Tibial artery (tissue), 4 donors: ENCODE measurements at places on chromosomes 5 and 9.
A peak's percentile ranks its signal among the peaks of the same experiment; 100 is the strongest.

GRCh38 chr9:137077010-137077747 lies at the start of gene UAP1L1:
Gene UAP1L1, plus strand, starts transcription at chr9:137077517. Its CDS starts 16 bp downstream, at chr9:137077533.
- peak; percentile 88 for DNase-seq

DNA sequence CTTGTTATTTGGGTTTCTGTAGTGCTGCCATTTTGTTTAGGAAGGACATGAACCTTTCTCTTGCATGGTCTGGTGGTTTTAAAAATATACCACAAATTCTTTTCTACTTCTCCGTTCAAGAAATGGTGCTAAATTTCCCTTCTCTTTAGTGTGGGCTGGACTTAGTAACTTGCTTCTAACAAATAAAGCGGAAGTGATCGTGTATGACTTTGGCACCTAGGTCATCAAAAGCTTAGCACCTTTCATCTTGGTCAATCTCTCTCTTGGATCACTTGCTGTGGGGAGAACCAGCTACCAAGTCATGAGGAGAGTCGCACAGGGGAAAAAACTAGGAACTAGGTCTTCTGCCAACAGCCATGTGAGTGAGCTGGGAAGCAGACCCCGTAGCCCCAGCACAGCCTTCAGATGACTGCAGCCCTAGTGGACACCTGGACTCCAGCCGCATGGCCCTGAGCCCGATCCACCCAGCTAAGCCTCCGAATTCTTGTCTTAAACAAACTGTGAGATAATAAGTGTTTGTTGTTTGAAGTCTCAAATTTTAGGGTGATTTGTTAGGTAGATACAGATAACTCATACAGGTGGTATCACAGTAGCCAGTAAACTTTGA lies 87.7 kb upstream of the CKMT2 start:
- no peak for DNase-seq

DNA sequence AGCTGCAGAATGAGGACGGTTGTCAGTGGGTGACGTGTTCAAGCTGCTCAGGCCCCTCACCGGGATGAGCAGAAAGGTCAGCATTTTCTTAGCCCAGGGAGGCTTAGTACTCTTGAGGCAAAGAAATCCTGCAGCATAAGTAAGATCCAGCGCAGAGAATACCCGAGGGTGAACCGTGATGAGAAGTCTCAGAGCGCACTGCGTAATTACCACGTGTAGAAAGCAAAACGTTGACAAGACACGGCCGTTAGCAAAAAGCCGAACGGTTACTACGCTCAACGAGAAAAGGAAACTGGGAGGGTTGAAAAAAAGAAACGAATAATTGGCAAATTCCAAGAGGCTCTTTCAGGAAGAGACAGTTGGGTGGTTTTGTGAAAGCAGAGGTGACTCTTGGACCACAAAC lies 104.0 kb downstream of the COL23A1 start:
- DNase-seq = peak; percentile 17

GRCh38 chr5:73234204-73234555 lies 61.2 kb downstream of the TMEM174 start:
- DNase-seq = no peak

GRCh38 chr9:135789838-135790291 lies 87.9 kb downstream of the KCNT1 start:
- no peak for DNase-seq

- DNase-seq = peak; percentile 43
Observed at GRCh38 chr5:159017786-159018185, 81.9 kb downstream of the EBF1 start.

GRCh38 chr5:111535879-111536549 lies 23.7 kb upstream of the STARD4 start:
- DNase-seq = no peak

GRCh38 chr9:26243029-26243697 lies 564.9 kb upstream of the TUSC1 start:
- no peak for DNase-seq

GRCh38 chr9:6944093-6944551 lies 186.3 kb downstream of the KDM4C start:
- DNase-seq = no peak

- no peak for DNase-seq
Observed at GRCh38 chr9:2771087-2771486, 53.8 kb downstream of the KCNV2 start.

DNA sequence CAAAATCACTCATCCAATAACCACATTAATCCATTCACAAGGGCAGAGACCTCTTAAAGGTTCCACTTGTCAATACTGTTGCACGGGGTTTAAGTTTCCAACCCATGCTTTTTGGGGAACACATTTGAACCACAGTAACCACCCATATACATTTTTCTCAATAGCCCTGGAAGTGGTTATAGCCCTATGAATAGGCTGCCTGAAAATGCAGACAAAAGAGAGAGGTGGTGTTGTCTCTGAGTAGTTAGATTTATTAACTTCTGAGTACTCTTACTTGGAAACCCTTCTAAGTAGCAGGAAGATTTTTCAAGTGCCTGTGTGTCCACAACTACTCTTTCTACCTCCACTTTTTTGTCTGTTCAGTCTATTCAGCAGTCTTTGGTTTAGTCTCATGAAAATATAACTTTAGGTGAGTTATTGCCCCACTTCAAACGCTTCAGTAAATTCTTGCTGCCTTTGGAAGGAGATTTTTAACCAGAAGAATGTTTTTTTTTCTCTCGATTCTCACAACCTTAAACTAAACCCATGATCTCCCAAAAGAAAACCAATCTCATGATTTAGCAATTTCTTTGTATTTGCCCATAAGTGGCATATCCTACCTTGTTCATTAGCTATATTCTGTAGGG lies 42.6 kb downstream of the ARHGEF28 start:
- DNase-seq = no peak

GRCh38 chr9:125987420-125987819 lies 240.2 kb downstream of the PBX3 start:
- peak; percentile 32 for DNase-seq

DNA sequence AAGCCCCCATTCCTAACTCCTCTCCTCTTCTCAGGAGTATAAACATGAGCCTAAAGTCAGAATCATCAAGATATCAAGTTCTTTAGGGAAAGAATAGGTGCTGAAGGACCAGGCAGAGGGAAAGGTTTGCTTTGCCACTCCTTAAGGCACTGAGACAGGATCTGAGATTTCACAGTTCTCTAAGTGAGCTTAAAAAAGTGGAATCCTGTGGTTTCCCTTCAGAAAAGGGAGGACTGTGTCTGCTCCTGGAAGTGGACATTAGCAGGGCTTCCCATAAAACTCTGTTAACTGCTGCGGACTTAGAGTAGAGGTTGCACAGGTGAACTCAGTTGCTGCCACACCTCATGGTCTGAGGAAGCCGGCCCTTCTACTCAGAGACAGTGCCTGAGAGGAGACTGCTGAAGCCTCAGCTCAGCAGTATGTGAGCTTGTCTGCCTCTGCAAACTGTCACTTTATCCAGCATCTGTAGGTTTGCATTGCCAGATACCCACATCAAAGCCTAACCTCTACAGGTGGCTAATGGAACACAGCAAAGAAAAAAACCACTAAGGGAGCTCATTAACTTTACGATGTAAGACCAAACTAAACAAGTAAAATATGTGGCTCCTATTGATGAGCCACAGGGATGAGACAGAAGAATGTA lies 42.9 kb downstream of the RIC1 start:
- DNase-seq = no peak

DNA sequence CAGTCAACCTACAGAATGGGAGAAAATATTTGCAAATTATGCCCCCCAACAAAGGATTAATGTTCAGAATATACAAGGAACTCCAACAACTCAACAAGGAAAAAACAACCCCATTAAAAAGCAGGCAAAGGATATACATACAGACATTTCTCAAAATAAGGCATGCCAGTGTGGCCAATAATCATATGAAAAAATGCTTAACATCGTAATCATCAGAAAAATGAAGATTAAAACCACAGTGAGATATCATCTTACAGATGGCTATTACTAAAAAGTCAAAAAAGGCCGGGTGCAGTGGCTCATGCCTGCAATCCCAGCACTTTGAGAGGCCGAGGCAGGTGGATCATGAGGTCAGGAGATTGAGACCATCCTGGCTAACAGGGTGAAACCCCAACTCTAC lies 103.2 kb downstream of the KLHL3 start:
- no peak for DNase-seq

GRCh38 chr9:29435368-29435767 lies 1862.1 kb upstream of the C9orf72 start:
- no peak for DNase-seq

GRCh38 chr5:59462956-59463355 lies 430.6 kb downstream of the PDE4D start:
- no peak for DNase-seq

DNA sequence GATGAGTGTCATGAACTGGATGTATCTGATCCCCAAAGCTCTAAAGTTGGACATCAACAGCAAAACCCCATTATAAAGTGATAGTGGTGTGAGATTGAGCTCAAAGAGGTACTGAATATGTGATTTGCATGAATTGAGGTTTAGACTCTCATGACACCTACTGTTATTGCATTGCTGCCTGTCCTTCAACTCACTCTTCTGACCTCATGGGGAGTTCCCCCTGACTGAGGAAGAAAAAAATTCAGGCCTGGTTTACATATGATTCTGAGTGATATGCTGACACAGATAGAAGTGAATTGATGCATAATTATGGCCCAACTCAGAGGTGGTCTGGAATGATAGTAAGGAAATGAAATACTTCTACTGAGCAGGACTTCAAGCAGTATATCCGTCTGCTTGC lies 76.2 kb upstream of the CHD1 start:
- no peak for DNase-seq

GRCh38 chr9:112839331-112839730 lies 51.3 kb downstream of the SLC46A2 start:
- no peak for DNase-seq

- DNase-seq = no peak
Observed at GRCh38 chr9:86485359-86485758, 131.1 kb upstream of the TUT7 start.

DNA sequence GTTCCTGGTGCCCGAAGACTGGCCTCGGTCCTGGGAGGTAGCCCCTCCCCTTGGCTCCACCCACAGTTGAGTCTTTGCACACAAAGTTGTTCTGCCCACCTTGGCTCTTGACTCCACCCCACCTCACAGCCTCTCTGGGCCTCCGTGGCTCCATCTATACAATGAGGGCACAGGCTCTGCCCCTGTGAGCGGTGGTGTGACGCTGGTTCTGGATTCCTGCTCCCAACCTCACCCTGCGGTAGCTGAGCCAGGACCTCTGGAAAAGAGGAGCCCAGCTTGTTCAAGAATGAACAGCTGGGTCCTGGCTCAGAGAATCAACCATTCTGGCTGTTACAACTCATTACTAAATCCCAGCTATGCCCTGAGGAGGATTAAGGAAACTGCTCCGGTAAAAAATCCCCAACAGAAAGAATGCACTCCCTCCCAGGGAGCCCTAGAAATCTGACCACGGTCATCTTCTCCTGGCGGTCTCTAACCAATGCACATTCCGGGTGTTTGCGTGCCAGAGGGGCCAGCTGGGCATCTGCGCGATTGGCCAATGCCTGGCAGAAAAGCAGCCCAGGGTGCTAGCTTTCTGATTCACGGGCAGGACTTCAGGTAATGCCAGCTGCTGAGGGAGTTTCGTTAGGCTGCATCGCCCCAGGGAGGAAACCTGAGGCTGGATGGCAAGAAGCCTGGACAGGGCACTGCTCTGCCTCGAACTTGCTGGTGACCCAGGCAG lies 9.9 kb upstream of the GRHPR start:
- DNase-seq = no peak

DNA sequence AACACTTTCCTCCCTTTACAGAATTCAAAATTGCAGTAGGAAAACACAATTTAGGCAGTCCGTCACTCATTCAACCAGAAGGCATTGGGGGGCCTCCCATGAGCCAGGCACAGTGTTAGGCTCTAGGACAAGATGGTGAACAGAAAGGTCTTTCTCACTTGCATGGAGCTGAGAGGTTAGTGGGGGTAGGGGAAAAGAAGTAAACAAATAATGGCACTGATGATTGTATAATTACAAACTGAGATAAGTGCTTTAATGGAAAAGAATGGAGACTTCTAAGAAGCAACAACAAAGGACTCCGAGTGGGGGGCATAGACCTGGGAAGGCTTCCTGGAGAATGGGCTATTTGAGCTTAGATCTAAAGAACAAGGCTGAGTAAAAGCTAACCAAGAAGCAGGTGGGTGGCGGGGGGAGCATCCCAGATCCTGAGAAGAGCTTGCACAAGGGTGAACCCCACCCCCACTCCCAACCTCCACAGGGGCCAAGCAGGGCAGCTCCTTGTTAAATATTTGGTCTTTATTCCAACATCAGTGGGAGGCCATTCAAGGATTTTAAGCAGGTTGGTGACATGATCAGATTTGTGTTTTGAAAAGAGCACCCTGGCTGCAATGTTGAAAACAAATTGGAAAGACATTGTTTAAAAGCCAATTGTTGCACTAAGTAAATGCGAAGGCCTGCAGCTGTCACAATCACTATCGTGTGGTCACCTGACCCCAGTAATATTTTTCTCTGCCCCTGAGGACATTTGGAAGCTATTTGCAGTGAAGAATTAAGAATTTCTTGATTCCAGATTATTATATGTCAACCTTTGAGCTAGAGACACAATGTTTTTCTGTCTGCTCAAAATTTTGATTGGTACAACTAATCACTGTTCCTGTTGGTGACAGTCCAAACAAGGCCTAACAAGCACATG lies 73.9 kb upstream of the EFNA5 start:
- DNase-seq = no peak

DNA sequence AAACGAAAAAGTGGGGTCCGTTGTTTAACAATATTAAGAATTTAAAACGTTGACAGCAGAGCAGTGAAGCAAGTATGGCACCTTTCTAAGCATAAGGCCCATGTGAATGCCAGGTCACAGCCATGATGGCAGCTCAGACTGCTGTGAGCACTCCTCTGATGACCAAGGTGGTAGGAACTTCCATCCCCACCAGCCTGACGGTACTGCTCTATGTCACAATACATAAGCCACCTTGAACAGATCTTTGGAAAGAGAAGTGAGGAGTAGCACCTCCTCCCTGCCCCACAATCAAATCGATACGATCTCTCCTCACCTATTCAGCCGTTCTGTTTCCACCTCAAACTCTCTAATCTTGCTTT lies 105.9 kb downstream of the DCP2 start:
- no peak for DNase-seq

- no peak for DNase-seq
Observed at GRCh38 chr5:86749841-86750240, 132.1 kb downstream of the COX7C start.

DNA sequence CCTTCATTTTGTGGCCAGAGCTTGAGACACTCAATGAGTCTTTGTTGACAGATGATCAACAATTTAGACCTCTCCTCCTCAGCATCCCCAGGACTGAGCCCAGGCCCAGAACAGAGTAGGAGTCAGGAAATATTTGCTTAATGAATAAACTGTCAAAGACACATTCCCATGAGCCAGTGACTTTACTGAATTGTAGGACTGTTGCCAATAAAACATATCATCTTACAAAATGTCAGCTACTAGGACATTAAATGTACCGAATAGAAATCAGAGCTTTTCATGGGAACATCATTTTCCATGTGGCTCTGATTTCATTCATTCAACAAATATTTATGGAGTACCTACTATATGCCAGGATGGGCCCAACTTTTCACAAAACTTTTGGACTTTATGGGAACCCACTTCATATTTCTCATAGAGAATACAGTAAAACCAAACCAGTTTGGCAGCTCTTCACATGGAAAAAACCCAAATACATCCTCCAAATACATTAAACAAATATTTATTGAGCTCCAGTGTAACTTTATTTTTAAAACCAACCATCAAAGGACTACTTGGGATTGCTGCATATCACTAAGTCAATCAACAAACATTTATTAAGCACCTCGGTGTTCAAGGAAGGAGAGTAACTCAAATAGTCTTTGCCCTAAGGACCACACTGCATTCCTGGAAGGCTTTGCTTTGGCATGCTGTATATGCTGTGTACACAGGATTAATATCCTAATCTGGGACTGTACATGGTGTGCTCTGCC lies 11.4 kb downstream of the VDAC1 start:
- DNase-seq = no peak
